ENCODE measurements at places on chromosomes 5 and 9.

DNA sequence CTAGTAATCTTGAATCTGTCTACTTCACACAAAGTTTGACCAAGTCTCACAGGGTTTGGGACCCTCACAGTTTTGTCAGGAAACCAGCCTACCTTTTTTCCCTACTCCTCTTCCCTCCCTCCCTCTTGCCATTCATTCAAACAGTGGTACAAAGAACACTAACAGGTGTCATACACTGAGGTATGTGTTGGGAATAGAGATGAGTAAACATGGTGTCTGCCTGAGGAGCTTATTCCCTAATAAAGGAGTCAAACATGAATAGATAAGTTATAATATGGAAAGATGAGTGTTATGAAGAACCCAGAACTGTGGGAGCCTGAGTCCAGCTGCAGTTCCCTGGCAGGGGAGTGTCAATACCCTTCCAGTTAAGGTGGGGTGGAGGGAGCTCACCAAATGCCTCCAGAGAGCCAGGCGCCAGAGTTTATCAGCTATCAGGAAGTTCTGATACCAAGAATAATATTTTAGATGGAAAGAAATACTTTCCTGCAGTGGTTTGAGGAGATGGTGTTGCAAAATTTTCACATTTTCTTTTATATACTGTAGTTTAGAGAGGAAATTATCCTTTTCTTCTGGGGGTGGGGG lies 183.4 kb upstream of the NR3C1 start:
- DNase-seq = no peak

- no peak for DNase-seq
These were observed 223.4 kb downstream of the DOCK8 start for GRCh38 chr9:438066-438465.

DNA sequence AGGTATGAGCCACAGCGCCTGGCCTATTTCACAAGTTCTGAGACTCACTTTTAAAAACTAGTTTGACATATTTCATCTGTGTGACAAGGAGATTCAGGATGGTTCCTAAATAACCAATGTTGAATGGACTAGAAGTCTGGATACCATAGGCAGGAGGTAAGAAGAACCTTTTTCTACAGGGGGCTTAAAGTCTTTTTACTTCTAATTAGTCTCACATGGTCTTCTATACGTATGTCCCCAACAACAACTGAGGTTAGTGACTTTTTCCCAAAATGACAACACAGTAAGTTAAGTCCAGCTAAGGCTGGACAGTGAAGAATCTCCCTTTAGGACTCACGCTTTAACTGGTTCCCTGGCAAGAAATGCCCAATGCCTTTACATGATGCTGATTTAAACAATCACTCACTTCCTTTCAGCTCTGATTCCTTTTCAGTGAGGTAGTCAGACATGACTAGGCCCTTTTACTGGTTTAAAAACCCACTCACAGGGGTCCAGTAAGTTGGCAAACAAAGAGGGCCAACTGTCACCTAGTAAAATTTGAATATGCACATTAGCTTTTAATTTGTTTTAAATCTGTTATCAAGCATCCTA lies 12.1 kb upstream of the HAUS6 start:
- DNase-seq = no peak

- DNase-seq = no peak
These were observed 2.8 kb downstream of the MAMDC2 start for GRCh38 chr9:70046274-70047070.

GRCh38 chr5:60533789-60534188 lies 166.2 kb downstream of the DEPDC1B start:
- DNase-seq = no peak

DNA sequence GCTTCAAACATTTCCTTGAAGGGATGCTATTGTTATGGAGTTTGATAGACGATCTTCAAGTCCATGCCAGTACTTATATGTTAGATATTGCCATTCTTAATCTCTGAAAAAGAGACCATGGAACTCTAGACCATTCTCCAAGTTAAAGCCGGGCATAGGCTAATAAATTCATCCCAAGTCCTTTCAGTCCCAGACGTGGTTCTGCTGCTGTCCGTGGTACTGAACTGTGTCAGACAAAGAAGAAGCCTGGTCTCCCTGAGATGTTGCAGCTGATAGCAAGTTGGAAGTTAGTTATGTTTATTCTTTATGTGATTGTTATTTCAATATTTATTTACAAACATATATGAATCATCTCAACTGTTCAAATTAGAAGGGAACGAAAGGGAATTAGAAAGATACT lies 158.7 kb downstream of the NMUR2 start:
- DNase-seq = no peak

DNA sequence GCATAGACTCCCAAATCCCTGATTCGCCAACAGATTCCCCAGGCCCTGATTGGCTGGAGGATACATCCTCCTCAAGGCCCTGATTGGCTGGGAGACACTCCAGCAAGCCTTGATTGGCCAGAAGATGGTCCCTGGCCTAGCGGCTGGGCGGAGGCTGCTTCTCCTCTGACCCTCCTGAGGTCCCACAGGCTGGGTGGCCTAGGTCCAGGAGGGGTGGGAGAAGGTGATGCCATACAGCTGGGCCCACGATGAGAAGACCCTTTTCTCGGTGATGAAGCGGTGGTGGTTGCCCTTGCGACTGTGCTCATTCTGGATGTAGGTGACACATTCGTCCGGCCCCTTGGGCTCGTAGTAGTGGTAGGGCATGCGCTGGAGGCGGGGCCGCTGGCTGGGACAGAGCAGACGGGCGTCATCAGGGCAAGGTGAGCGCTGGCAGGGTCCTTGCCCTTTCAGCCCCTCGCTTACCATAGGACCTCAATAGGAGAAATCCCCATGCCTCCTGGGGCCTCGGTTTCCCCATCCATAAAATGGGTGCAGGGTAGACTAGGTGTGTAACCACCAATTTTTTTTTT lies 9.0 kb upstream of the AK1 start:
- DNase-seq = no peak

DNA sequence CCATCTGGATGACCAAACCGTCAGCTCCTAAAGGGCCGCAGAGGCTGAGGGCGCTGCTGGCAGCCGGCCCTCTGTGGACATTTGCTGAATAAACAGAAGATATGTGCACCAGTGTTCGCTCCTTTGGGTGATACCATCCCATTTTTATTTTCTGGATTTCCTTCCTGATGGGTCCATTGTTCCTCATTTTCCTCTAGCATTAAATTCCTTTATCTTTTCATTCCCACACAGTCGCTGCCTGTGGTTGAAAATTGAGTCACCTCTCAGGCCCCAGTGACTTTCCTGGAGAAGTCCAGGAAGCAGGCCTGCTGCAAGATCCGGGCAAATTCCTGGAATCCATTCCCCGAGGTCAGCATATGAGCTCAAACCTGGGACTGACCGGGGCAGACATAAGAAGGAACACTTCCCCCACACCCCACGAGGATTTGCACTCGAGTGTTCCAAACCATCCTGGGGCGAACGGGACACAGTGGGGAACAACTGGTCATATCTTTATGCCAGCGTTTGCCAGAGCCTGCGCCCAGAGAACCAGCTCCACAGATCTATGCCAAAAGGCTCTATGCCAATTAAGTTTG lies 86.7 kb upstream of the PCA3 start:
- no peak for DNase-seq

DNA sequence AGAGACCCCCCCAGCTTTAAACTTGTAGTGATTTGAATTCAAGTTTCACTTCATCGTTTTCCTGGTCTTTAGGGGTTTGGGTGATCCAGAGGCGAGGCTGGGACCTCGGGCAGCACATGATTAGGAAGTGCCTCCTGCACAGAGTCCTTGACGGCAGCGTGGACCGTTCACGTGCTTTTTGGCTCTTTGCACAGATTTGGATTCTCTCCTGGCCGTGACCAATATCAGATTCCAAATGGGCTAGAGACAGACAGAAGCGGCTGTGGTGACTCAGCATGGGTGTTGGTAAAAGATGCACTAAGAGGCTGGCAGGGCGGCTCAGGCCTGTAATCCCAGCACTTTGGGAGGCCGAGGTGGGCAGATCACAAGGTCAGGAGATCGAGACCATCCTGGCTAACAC lies 117.2 kb upstream of the CACNA1B start:
- DNase-seq = no peak

DNA sequence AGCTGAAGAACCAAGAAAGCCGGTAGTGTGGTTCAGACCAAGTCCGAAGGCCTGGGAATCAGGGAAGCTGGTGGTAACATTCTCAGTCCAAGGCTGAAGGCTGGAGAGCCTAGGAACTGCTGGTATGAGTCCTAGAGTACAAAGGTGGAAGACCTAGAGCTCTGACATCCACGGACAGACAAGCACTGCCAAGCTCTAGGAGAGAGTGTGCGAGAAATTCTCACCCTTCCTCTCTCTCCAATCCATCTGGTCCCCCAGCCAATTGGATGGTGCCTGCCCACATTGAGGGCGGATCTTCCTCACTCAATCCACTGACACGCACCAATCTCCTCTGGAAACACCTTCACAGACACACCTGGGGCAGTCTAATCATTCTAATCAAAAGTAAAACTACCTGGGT lies 19.7 kb upstream of the ADAMTS19 start:
- no peak for DNase-seq

GRCh38 chr9:90517103-90517502 lies 125.5 kb downstream of the DIRAS2 start:
- no peak for DNase-seq

- DNase-seq = no peak
These were observed 8.1 kb downstream of the FAM193B start for GRCh38 chr5:177546258-177546741.

- DNase-seq = no peak
These were observed 102.6 kb downstream of the DAB2IP start for GRCh38 chr9:121753802-121754654.

DNA sequence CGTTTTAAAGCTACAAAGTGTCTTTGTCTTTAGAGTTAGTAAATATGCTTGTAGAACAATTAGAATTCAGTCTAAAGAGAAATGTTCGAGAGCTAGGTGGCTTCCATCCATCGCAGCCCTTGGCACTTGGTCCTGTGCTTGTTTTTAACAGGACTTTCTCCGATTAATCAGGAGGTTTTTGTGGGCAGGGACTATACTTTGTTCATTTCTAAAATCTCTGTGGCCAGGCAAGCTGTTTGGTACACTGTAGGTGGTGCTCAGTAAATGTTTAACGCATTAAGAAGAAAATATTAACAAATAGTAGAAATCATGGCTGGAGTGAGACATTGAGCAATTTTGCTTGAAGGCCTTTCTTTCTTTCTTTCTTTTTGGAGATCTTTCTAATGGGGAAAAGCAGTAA lies 20.8 kb downstream of the AGXT2 start:
- no peak for DNase-seq

DNA sequence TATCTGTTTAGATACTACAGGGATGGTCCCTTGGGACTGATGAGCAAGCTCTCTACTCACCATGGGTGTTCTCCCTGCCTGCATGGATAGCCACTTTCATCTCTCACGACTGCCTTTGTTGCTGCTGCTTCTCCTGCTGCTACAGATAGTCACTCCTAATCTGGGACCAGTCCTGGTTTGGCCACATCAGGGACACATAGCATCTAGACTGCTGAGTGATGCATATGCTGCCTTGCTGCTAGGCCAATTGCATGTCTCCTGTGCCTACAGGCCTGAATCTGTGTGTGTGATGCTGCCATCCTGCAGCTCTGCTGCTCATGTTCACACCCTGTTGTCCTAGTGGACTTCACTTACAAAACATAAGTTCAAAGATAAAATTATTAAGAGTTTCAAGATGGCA lies 297.1 kb downstream of the HCN1 start:
- DNase-seq = no peak

GRCh38 chr9:36207546-36208012 lies 16.9 kb downstream of the CLTA start:
- DNase-seq = no peak

Measured in activated T-cell treated with anti-CD3 and anti-CD28 coated beads, Interleukin-2, amount 50 U/mL, for 72 hours (primary cell).